Stimulated activated CD4-positive, alpha-beta T cell treated with anti-CD3 and anti-CD28 coated beads, TNF-alpha, amount 100 ng/mL, for 24 hours (primary cell): ENCODE measurements at places on chromosomes 11 and 22.

- no peak for DNase-seq
Observed at GRCh38 chr11:106496677-106497076, 419.2 kb downstream of the AASDHPPT start.

DNA sequence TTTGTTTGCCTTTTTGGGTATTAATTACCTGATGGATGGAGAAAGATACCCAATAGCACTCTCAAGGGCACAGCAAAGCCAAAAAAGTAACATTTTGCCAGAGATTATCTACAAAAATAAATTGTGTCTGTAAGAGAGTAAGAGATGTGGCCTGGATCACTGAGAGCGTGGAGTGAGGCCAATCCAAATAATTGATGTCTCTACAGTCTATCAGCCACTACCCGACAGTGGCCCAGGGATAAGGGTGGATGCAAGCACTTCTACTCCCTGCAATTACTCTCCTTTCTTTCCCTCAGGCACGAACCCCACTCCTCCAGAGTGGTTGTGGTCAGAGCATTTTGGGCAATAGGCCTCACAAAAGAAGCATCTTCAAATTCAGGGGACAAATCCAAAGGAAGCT, 92.3 kb upstream of the ZC3H12C start:
- DNase-seq: no peak

DNA sequence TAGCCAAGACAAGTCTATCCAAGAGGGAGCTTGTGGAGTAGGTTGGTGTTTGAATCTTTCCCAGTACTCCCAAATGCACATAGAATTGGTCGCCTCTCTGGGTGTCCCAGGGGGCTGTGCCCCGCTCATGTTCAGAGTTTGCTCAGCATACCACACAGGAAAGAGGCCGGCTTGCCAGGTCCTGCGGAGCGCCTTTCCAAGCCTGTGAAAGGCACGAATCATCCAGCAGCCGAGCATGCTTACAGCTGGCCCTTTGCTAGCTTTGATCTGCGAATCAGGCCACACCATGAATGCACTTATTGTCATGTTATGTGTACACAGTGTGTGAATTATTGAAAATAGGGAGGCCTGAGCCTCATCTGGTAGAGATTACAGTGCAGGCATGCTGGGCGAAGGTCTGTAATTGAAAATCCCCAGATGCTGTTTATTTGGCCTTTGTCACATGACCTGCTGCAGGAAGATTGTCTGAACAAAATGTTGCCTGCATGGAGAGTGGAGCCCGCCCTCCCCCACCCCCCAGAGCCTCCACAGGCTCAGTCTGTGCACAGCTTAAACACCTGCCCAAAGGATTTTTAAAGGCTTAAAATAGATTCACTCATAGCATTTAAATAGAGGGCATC, 163.3 kb upstream of the RASSF10 start:
- DNase-seq: no peak

DNA sequence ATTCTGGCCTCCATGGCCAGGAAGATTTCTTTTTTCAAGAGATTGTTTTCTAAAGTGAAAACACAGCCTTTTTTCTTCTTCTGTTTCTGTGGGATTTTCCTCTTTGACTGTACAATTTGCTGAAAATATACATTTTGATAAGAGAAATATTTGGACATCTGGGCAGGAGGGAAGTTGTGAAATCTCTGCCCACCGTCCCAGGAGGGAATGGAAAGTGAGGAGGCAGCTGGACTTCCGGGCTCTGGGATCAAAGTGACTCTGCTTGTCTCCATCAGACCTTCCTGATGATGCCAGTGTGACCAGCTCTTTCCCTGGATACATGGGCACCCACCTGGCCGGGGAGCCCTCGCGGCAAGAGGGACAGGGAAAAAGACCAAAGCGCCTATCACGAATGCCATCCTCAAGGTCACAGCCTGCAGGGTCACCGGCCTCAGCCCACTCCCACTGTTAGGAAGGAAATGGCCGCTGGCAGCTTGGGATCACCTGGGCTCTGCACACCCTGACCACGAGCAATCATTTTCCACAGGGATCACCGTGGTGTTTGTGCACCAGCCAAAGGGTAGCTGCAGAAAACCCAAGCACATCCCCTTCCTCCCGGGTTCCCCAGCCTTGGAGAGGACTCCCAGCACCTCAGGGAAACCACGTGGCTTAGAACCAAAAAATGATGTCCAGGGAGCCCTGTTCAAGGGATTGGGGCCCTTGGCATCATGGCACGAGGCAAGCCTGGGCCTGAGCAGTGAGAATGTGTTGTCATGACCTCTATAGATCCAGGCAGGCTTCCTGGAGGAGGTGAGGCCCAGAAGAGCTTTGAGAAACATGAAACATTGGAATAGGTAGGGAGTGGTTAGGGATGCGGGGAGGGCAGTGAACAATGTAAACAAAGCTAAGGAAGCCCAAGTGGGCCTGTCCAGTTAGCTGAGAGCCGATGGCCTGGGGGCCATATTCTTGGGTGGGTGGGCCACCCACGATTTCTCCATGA, 29.1 kb upstream of the CCND1 start:
- DNase-seq: no peak

- no peak for DNase-seq
Observed at GRCh38 chr11:117193130-117194020, 5.8 kb upstream of the TAGLN start.

DNA sequence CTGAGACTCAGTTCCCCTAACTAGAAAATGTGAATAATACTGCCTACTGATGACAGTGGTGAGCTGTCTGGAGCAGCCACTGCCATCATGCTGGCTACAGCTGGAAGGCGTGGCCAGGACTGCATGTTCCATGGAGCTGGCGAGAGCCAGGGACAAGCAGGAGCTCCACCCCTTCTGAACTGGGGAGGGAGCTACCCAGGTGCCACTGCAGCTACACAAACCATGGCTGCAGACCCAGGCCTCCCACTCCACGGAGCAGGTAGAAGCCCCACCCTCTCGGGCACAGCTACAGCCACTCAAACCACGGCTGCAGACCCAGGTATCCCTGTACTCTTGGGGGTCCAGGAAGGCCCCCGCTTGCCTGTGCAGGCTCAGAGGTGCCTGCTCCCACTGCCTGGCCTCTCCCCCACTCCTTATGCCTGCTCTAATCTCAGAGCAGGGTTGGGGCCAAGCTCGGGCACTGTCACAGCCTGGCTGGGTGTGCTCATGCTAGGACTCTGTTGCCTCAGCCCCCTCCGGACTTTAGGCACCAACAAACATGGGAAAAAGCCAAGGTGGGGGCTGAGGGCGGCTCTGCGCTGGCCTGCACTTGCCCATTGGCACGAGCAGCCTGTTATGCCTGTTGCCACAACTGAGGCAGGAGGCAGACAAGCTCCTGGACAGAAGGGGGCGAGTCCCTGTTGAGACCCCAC, 51.7 kb downstream of the RAB30 start:
- no peak for DNase-seq
